ENCODE measurements at places on chromosomes 5 and 9.

DNA sequence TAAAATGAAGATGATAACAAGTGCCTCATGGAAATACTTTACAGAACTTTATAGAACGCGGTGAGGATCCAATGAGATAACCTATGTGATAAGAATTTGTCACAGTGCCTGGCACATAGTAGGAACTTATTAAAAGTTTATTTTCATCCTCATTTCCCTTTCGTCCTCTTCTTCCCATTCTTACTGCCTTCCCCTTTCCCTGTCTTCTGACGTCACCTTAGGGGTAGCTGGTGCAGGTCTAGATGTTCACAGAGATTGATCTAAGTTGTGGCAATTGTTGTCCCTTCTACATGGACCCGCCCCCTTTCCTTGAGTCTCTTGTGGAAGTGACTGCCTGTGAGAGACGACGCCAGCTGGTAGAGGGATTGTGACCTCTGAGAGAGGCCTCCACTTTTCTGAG, 46.5 kb upstream of the NTRK2 start:
- DNase-seq = no peak

DNA sequence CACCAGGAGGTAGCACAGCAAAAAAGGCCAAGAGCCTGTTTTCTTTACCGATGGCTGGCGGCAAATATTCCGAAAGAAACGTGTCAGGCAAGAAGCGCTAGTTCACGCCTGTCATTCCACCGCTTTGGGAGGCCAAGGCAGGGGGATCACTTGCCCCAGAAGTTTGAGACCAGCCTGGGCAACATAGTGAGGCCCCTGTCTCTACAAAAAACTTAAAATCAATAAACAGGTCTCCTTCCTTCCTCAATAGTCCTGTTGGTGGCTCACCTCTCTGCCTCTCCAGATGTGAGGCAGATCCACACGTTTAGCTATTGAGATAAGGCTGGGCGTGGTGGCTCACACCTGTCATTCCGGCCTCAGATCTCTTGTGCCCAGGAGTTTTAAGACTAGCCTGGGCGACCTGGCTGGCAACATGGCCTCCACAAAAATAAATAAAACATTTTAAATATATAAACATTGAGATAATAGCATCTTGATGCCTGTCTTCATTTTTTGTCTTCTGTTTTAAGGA, 1.3 kb upstream of the TMEM250 start:
- no peak for DNase-seq

- no peak for DNase-seq
These were observed 830.9 kb downstream of the MAT2B start for GRCh38 chr5:164336276-164336675.

GRCh38 chr5:54904425-54904824, 81.0 kb downstream of the ESM1 start:
- DNase-seq = peak; percentile 66

- no peak for DNase-seq
These were observed 259.5 kb downstream of the GAS1 start for GRCh38 chr9:86687788-86688187.

GRCh38 chr5:147935032-147935431, 28.7 kb upstream of the C5orf46 start:
- DNase-seq = peak; percentile 79

DNA sequence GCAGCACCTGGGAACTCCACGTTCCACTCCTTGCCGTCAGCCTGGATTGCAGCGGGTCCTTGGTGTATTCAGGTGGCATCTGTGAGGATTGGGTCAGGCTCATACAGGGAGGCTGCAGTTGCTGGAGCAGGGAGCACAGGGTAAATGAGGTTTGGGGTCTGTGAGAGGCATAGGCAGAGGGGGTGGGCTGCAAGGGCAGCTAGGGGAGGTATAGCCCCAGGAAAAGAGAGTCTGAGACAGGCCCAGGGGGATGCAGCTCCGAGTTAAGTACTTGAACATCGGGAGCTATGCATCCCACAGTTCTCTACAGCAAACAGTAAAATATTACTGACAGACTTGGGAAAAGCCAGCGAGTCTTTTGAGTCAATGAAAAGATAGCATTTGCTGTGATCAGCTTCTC, 101.6 kb downstream of the TRIO start:
- DNase-seq = no peak

DNA sequence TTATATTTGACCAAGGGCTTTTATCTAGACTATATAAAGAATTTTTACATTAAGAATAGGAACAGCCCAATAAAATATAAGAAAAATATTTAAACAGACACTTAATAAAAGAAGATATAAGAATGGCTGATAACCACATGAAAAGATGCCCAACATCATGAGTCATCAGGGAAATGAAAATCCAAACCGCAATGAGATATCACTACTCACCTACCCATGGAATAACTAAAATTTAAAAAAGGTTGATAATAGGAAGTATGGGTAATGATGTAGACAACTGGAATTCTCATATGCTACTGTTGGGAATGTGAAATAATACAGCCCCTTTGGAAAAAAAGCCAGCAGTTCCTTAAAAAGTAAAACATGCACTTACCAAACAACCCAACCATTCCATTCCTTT, 206.9 kb upstream of the PCSK5 start:
- DNase-seq = peak; percentile 8

- peak; percentile 71 for DNase-seq
These were observed 4.2 kb downstream of the SMC5 start for GRCh38 chr9:70262948-70263347.

DNA sequence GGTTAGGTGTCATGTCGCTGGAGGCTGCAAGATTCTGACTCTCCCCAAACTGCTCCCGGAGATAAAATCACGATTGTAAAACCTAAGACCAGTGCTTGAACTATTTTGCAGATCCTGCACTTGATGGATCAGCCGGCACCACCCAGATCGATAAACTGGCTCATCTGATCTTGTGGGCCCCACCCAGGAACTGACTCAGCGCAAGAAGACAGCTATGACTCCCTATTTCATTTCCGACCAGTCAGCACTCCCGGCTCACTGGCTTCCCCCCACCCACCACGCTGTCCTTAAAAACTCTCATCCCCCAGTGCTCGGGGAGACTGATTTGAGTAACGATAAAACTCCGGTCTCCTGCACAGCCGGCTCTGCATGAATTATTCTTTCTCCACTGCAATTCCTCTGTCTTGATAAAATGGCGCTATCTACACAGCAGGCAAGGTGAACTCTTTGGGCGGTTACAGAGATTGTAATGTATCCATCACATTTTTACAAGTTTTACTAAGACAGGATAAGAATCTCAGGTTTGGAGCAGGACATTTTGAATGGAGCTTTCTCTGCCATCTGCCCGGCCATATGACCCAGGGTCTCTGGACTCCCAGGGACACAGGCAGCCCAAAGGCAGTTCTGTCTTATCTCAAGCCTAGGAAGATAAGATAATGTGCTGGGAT, 10.6 kb upstream of the PPP1R26 start:
- DNase-seq = peak; percentile 47

- no peak for DNase-seq
These were observed 603 bp downstream of the DENND1A start for GRCh38 chr9:123929177-123929869.

DNA sequence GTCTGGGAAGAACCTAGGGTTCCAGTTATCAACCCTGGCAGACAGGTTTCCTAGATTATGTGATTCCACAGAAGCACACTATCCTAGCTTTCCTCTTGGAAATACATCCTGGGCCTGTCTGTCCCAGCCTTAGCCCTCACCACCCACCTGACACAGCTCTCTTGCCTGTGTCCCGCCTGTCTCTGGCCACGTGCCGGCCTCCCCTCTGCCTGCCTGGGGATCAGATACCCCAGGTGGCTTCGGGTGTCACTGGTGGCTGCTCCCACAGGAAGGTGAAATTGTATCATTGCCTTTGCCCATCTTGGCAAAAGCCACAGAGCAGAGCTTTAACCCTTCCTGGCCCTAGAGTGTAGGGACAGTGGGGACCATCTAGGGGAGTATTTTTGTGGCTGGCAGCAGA, 6.2 kb downstream of the COL27A1 start:
- no peak for DNase-seq

- DNase-seq = no peak
These were observed 126.0 kb upstream of the ACO1 start for GRCh38 chr9:32258482-32258881.

- DNase-seq = no peak
These were observed 30.0 kb downstream of the NKD2 start for GRCh38 chr5:1038417-1039209.

DNA sequence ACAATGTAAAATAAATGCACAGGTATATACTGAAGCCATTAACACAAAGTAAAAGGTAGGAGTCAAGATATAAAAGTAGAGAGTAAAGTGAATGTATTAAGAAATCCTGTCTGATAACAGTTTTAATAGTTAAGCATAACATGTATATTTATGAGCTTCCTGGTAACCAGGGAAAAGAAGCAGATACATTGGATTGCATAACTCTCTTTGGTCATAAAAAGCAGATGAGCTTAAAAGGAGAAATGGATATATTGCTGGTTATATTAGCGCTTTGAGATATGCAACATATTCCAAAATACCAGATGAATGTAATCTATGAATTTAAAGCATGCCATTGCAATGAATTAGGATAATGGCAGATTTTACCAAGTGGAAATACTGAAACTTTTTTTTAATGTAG, 6.2 kb upstream of the TNFSF8 start:
- peak; percentile 2 for DNase-seq

DNA sequence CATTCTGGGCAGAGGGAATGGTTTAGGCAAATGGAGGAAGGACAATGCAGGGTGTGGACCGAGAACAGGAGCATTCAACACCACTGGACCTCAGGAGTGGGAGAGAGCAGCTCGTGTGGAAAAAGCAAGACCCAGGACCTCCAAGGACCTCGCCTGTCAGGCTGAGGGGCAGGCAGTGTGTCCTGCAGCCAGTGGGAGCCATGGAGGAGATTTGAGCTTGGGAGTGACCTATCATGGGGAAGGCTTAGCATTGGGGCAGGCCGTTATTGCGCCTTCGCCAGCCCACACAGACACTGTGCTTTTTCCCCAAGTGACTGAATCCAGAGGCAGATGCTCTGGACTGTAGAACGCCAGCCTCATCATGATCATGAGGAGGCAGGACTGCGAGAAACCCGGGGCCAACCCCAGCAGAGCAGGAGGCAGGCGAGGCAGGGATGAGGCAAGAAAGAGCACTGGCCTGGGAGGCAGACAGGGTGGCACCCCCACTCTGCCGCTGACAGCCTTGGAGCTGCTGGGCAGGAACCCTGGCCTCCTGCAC, 3.3 kb downstream of the CDHR2 start:
- no peak for DNase-seq

DNA sequence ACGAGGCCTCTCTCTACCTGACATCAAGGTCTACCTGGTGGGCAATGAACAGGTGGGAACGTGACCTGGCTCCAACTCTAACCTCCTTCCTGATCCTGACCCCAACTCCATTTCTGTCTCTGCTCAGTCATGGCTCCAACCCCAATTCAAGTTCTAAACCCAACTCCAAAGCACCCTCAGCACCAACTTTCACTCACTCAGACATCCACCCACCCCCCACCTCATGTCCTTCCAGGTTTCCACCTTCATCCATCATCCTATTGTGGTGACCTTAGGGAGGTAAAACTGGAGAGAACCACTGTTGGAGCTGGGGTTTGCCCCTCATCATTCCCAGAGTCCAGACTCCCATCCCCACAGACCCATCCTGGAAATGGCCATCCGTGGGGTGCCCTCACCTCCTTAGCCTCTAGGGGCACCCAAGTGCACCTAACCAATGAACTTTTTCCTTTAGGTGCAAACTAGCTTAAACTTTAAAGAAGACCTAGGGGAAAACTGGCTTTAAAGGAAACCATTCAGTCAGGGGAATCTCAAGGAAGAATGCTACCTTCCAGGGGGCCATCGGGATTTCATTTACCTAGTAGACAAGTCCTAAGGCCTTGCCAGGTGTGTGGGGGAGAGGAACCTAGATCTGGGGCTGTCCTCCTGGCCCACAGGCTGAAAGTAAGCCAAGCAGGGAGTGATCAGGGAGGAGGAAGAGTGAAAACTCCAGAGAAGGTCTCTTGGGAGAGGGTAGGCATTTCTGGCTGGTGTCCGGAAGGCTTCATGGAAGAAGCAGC, 11.3 kb downstream of the RGS14 start:
- peak; percentile 26 for DNase-seq

DNA sequence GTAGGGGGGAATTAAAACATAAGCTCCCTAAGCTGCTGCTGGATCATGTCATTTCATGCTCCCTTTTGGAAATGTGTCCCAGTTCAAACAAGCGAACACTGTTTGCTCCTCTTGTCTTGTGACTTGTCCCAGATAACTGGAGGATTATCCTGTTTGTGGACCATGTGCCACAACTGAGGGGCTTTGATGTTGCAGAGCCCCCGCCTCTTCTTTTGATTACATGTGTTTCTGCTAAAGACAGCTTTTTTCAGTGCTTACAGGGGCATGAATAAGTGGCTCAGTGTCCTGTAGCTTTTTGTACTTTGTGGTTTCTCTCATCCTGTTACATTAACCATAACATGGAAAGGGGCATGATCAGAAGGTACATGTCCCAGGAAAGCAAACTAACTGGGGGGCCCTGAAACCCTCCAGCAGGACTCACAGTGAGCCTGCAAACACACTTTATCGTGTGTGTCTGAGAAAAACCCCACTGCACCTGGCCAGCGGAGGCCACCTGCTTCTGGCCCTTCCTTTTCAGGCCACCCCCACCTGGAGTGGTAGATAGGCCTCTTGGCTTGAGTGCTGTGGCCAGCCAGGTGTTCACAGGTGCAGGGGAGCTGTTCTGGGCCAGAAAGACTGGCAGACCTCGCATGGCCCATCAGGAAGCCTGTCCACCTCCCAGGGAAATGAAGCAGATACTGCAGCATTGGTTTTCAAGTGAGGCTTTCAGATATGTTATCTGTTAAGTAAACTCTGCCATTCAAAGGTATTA, 285.6 kb downstream of the FANCC start:
- no peak for DNase-seq

GRCh38 chr5:154140381-154140780, 50.2 kb upstream of the GALNT10 start:
- no peak for DNase-seq

- DNase-seq = no peak
These were observed 64.1 kb downstream of the OSTF1 start for GRCh38 chr9:75152416-75152815.

- DNase-seq = no peak
These were observed 210.1 kb upstream of the MAP3K1 start for GRCh38 chr5:56605231-56605630.

GRCh38 chr9:123329329-123329955, 26.6 kb upstream of the CRB2 start:
- DNase-seq = no peak

DNA sequence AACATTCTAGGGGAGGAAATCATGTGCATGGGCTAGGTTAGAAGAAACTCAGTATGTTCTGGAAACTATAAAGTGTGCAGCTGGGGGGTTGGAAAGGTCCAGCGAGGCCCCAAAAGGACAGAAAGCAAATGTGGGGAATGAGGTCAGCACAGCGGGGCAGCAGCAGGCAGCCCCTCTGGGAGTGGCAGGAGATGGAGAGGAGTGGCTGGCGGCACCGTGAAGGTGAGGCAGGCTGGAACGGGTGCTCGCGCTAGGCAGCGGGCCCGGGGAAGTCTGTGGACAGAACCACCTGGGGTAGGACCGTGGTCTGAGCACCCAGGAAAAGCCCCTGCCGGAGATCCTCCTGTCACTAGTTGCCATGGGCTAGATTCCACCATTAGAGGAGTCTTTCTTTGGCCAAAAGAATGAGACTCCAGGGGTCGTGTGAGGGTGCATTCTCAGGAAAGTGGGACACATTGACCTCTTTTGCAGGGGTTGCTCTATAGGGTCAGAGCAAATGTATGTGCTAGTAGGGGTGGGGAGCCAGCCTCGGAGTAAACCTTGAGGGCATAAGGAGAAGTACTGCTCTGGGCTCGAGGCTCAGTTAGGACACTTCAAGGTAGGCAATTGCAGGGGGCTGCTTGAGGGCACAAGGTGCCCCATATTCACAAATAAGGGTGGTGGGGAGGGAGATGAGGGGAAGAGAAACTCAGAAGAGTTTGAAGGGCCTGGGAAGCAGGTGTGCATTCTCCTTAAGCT, 61.2 kb downstream of the IL6ST start:
- no peak for DNase-seq

GRCh38 chr5:159061179-159061796, 38.4 kb downstream of the EBF1 start:
- DNase-seq = peak; percentile 69
